Mucosa of descending colon (tissue), 3 donors: ENCODE measurements at places on chromosomes 3 and 15.

DNA sequence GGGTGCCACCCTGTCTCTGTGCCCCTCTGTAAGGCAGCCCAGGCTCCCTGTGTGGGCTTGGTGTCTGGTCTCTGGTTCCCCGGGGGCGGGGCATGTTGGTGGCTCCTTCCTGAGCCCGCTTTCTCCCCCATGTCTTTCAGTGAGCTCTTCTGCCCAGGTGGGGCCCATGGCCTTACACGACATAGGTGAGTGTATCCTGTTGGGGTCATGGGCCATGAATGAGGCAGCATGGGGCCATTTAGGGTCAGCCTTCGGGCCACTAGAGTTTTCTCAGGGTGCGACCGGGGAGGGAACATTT lies 195.1 kb downstream of the UBE3A start:
- no peak for DNase-seq

GRCh38 chr3:100591411-100591810 lies 18.0 kb upstream of the ADGRG7 start:
- DNase-seq: no peak

DNA sequence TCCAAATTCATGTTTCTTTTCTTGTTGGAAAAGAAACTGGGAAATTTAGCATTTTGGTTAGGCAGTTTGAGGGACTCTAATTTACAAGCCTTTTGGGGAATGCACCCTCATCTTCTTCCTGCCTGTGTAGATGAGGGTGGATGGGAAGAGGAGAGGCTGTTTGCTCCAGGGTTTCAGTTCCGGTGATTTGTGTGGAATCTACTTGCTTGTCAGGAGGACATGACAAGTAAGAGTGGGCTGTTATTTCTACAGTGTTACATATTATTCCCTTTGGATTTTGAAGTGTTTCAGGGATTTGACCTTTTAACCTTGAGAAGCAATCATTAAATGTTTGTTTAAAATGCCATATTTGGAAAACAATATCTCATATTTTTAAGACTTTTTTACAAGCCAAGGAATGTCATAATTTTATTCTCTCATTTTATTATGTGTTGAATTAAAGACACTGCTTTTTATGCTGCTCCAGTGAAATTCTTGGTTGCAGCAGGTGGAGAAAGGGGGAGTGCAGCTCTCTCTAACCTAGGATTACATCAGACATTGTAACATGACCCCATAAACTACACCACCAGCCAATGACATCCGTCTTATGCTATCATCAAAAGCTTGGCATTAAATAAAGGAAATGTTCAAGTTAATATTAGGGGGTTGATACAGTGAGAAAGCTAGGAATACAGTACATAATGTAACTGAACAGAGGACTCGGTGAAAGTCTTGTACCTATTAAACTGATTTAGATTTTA lies 30.2 kb downstream of the PLAAT1 start:
- DNase-seq: no peak

DNA sequence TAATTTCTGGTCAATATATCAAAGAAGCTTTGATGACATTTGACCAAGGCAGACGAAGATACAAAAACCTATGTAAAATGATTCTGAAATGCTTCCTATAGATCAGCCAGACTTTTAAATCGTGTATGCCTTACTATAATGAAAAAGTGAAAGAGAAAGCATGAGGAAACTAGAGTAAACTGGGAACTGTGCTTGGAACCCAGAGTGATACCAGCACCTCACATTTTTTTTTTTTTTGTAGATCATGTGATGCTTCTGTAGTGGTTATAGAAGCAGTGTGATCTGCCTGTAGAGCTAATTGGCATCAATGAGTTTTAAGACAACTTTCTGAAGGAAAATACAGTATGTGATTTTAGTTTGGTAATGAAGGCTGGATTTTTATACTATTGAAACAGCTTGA lies 150.7 kb downstream of the NLGN1 start:
- no peak for DNase-seq
